Activated CD8-positive, alpha-beta memory T cell treated with anti-CD3 and anti-CD28 coated beads for 36 hours (primary cell): ENCODE measurements at places on chromosomes 2 and 18. TPM values are rescaled to one million over a fixed set of nuclear protein-coding genes. Genes with fewer than 3 reads are reported as not detected.

The CCDC93 gene
- 31.7 TPM for total RNA-seq

The HSBP1L1 gene
- total RNA-seq, result 2.1 TPM

The KCNK3 gene
- total RNA-seq, result not detected

The IL36G gene
- not detected for total RNA-seq

The POTEF gene
- total RNA-seq, result not detected

The IL1R1 gene
- 1.8 TPM for total RNA-seq

The CFAP65 gene
- total RNA-seq, result not detected

The SERPINB4 gene
- not detected for total RNA-seq

The GREB1 gene
- total RNA-seq, result 0.86 TPM

The FKBP1B gene
- total RNA-seq, result 3.2 TPM

The PDIA6 gene
- 190 TPM for total RNA-seq

The GGCX gene
- total RNA-seq, result 23.2 TPM

The OTOS gene
- not detected for total RNA-seq

The ALPP gene
- not detected for total RNA-seq

The PDE11A gene
- not detected for total RNA-seq

The STEAP3 gene
- total RNA-seq, result 0.44 TPM

The ACADL gene
- not detected for total RNA-seq

The EVX2 gene
- not detected for total RNA-seq

The RND3 gene
- not detected for total RNA-seq

The GKN2 gene
- not detected for total RNA-seq

The HTR2B gene
- total RNA-seq, result not detected

The PRKAG3 gene
- not detected for total RNA-seq

The ZNF407 gene
- 12.3 TPM for total RNA-seq

The DGKD gene
- total RNA-seq, result 58.8 TPM

The XPO1 gene
- 223 TPM for total RNA-seq

The SNTG2 gene
- total RNA-seq, result 0.52 TPM

The UCN gene
- total RNA-seq, result 1.0 TPM

The OR6B2 gene
- not detected for total RNA-seq

The PRR30 gene
- total RNA-seq, result not detected

The KCMF1 gene
- 96.3 TPM for total RNA-seq

The AQP4 gene
- not detected for total RNA-seq

The SERPINB11 gene
- not detected for total RNA-seq

The NAT8 gene
- total RNA-seq, result not detected

The LOXL3 gene
- total RNA-seq, result 1.4 TPM

The MEIS1 gene
- not detected for total RNA-seq
